Mesendoderm (in vitro differentiated cells): ENCODE measurements at places on chromosomes 2 and 18.

DNA sequence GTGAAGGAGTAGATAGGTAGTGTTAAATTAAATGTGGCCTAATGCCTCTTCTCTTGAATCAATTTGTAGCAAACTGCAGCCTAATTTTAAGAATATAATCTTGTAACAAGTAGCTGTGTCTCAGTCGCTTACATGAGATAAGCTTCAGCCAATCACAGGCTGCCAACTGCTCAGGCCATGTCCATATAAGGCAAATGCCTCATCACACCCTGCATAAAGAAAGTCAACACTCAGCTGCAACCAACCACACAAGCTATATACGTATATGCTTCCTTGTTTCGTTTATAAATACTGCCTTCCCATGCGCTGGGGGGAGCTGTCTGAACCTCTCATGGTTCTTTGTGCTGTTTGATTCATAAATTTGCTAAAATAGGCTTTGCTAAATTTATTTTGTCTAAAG is 476.3 kb downstream of the TRIB2 start:
- peak; percentile 63 for DNase-seq
- H3K27me3 ChIP-seq: no peaks in the 10 kb centered on the region
- H3K27ac ChIP-seq: no peak overlapping the region
- no peaks in the 10 kb centered on the region for H3K4me1 ChIP-seq

DNA sequence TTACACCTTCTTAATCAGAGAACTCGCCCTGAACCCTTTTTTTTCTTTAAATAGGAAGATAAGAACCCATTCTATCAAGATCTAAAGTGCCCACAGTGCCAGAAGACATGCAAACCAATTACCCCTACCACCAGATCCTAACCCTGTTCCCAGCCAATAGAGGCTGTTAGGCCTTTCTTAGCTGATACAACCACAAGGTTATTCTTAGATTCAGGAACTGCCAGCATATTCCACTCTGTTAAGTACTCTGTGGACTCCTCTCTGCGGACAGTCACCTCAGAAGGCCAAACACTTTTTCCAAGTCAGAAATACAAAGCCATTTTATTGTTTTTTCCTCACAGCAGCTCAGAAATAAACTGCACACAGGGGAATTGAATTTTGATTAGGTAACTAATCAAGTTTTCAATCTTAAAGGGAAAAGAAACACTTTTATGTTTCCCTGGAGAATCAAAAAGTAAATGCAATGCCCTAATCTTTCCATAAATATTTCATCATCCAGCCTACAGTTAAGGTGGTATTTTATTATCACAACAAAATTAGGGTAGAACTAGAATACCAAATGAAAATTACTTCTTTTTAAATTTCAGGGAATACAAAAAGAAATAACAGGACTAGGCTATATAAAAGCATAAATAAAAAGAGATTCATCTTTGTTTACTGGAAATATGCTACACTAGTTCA is 111.4 kb downstream of the NBAS start:
- H3K27ac ChIP-seq: no peak overlapping the region
- no peak overlapping the region for H3K4me3 ChIP-seq
- H3K36me3 ChIP-seq: no peaks in the 10 kb centered on the region
- no peaks in the 10 kb centered on the region for H3K4me1 ChIP-seq
- no peak for DNase-seq

- H3K36me3 ChIP-seq: no peaks in the 10 kb centered on the region
- no peak overlapping the region for H3K27ac ChIP-seq
- H3K4me3 ChIP-seq: no peak overlapping the region
- peak; percentile 84 for DNase-seq
- no peaks in the 10 kb centered on the region for H3K27me3 ChIP-seq
- H3K4me1 ChIP-seq: no peaks in the 10 kb centered on the region
Measured at GRCh38 chr18:60053747-60054304, 154.0 kb downstream of the PMAIP1 start.

GRCh38 chr2:9302755-9303154 is 96.1 kb downstream of the ASAP2 start:
- H3K4me3 ChIP-seq: no peak overlapping the region
- no peaks in the 10 kb centered on the region for H3K36me3 ChIP-seq
- H3K27me3 ChIP-seq: no peaks in the 10 kb centered on the region
- DNase-seq: no peak

DNA sequence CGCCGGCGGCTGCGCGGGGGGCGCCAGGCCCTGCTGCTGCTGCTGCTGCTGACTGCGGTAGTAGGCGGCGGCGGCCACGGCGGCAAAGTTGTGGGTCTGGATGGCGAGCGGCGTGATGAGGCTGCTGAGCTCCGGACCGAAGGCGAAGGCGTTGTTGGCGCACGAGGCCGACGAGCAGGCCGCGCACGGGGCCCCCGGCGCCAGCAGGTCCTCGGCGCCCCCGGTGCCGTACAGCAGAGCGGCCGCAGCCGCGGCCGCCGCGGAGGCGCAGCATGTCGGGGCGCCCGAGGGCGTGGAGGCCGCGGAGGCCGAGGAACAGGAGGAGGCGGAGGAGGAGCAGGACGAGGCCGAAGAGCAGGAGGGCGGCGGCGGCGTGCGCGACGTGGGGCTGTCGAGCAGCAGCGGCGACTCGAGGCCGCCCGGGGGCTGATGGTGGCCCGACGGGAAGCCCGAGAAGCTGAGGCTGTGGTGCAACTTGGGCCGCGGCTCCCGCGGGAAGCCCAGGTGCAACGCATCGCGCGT is 1.8 kb downstream of the ZFP36L2 start:
- H3K36me3 ChIP-seq: no peaks in the 10 kb centered on the region
- DNase-seq: peak; percentile 68
- H3K27me3 ChIP-seq: no peaks in the 10 kb centered on the region
- H3K4me3 ChIP-seq: peak overlapping the region; percentile 92
